ENCODE measurements at places on chromosomes 5 and 9.
A peak's percentile ranks its signal among the peaks of the same experiment; 100 is the strongest.

DNA sequence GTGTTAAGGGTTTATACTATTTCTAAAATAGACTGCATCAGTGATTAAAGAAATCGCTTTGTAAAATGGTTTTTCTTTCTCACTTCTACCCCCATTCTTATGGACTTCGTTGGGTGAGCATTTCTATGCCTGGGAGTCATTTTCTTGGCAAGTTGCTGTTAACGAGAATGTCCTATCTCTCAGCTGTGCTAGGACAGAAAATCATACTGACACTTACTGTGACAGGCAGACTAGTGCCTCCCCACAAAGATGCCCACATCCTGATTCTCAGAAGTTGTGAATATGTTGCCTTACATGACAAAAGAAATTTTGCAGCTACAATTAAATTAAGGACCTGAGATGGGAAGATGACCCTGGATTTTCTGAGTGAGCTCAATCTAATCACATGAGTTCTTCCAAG lies 65.1 kb upstream of the NMUR2 start:
- no peak for DNase-seq

DNA sequence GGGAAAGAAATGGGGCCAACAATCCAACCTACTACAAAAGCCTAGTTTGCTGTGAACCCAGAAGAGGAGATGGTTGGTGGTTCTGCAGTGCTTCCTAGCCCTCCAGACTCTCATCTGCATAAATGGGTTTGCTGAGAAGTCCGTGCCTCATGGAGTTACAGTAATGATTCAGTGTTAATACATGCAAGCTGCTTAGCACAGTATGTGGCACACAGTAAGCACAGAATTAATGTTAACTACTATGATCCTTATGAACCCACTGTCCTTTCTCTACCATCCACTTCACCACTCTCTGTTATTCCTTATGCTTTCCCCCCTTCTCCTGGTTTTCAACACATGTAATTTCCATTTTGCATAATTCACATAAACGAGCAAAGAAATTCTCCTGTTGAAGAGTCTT lies 100.0 kb downstream of the ACTBL2 start:
- peak; percentile 9 for DNase-seq

DNA sequence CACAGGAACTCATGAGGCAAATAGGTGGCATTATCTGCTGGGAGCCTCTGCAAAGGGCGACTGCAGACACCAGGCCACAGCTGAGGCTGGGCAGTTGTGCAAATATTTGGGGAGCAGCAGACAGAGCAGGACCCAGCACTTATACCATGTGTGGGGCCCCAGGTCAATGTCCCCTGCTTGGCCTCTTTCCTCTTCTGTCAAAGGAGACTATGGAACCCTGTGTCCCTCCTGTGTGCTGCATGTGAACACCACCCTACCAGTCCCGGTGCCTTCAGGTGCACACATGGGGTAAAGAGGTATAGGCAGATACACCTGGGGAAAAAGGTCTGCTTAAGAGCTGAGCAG lies 50.8 kb downstream of the ROR2 start:
- no peak for DNase-seq

GRCh38 chr5:62184444-62184843 lies 121.6 kb upstream of the KIF2A start:
- no peak for DNase-seq
